ENCODE measurements at places on chromosomes 7 and 10.

- no peak for DNase-seq
Measured at GRCh38 chr7:2510909-2511768, 8.4 kb upstream of the LFNG start.

DNA sequence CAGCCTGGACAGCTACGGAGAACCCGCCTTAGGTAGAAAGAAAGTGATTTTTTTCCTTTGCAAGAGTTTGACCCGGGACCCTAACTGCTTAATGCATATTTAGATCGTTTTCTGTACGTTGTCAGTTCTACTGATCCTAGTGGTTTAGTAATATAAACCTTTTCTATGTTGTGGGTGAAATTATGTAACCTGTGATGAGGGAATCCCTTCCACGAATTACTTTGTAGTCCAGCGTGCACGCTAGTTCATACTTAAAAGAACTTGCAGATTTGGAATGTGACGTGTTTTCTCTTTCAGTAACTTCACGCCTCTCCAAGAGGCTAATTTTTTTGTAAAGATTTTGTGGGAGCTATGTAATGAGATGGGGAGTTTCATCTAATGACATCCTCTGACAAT lies 705 bp downstream of the SLF2 start:
- no peak for DNase-seq

DNA sequence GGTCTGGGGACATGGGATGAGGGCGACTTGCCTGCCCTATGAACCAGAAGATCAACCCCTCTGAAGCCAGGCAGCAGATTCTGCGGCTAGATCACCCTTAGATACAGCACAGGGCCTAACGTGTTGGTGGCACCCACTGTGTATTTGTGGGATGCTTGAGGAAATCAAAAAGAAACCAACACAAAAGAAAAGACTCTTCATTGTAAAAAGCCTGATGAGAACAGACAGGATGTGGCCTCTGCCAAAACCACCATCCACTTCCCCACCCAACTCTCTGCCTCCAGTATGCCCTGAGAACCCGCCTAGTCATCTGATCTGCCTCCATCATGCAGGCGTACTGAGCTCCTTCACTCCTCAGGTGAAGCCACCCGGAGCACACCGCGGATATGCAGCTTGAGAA lies 97.2 kb upstream of the INSYN2A start:
- no peak for DNase-seq

- no peak for DNase-seq
Measured at GRCh38 chr10:90302758-90303481, 554.9 kb downstream of the HTR7 start.

- DNase-seq, result no peak
Measured at GRCh38 chr10:11516431-11516746, 95.1 kb downstream of the USP6NL start.

DNA sequence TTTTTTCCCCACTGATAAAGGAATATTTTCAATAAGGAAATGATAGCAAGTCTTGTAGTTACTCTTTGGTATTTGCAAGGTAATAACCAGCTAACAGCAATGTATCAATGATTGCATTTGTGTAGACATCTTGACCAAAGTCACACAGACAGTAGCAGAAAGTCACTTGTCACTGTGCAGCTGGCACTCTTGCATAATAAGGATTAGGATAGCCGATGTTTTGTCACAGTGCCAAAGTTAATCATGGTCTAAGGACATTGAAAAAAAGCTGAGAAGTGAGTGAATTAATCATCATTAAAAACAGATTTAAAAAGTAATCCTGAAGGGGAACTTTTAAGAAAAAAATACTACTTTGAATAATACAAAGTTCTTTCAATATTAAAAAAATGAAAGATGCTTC lies 834.3 kb upstream of the C7orf33 start:
- no peak for DNase-seq

DNA sequence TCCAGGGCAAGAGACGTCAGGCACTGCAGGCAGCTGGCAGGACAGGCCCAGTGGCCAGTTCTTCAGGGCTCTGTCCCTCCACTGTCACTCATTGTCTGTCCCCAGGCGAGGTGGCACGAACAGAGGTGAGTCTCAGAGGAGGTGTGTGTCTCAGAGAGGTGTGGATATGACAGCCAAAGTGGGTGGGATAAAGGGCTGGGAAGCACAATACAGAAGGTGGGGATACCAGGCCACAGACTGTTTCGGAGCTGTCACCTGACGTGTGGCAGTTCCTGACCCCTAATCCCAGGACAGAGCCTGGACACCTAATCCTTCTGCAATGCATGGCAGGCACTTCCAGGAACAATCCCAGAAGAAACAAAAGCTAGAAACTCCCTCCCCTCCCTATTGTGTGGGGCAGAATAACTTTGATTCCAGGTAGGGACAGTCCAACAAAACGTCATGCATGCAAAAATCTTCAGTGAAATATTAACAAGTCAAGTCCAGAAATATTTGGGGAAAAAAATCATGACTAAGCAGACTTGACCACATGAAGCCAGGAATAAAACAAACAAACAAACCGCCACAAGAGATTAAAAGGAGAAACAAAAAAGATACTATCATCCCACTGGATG lies 11.6 kb downstream of the KLRG2 start:
- no peak for DNase-seq

DNA sequence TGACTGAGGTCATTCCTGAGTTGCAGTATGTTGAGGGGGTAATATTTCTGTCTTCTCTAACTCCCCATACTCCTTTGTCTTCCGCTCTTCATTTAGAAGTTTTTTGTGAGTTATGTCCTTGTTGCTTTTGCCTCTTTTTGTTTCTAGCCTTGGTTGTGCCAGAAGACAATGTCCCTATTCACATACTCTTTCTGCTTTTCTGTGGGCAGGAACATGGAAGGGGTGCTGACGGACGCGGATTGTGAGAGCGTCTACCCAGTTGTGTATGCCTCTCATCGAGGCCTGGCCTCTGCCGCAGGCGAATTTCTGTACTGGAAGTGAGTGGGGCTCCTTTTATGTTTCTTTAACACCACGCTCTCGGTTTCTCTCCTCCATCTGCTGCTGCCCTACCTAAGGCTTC lies 20.5 kb downstream of the STAG3 start:
- DNase-seq, result no peak

GRCh38 chr7:86980223-86980622 lies 79.2 kb downstream of the ELAPOR2 start:
- no peak for DNase-seq
